BJ (cell line): ENCODE measurements at places on chromosomes 2 and 18. TPM values are rescaled to one million over a fixed set of nuclear protein-coding genes. Genes with fewer than 3 reads are reported as not detected.

NTSR2 gene
- polyA plus RNA-seq, result not detected in 2 replicates

RGPD3 gene
- 0.02 and 0.10 TPM in 2 replicates for polyA plus RNA-seq

MC4R gene
- not detected in 2 replicates for polyA plus RNA-seq

BOLL gene
- polyA plus RNA-seq, result not detected in 2 replicates

IL18R1 gene
- 0.11 TPM in 1 of 2 replicates, not detected in the other for polyA plus RNA-seq

SANBR gene
- 2.8 and 4.7 TPM in 2 replicates for polyA plus RNA-seq

AKAIN1 gene
- polyA plus RNA-seq, result not detected in 2 replicates

PPP1R1C gene
- 0.21 and 0.27 TPM in 2 replicates for polyA plus RNA-seq

GNLY gene
- not detected in 2 replicates for polyA plus RNA-seq

ZNF804A gene
- polyA plus RNA-seq, result 0.53 and 0.96 TPM in 2 replicates

ACVR1C gene
- 0.01 and 0.04 TPM in 2 replicates for polyA plus RNA-seq
